Body of pancreas (tissue), 4 donors: ENCODE measurements at places on chromosomes 4 and X. TPM values are rescaled to one million over a fixed set of nuclear protein-coding genes. Genes with fewer than 3 reads are reported as not detected.

Gene MAP9
- 7.9 TPM for total RNA-seq

DNA sequence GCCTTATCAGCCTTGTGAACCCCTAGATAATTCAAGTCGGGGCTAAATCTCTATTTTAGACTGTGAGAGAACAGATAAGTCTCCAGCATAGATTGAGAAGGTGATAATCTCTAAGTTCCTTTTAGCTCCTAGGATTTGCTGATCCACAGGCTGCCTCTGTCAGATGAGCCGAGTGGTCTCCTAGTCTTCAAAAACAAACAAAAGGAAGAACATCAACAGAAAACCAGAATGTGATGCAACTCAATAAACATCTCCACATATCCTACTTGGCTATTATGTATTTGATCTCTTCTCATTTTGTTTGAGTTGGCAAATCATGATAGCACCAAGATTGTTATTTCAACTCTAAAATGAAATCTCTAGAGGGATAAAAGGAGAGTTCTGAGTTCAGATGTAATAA lies 88.4 kb upstream of the SLC7A11 start:
- no peak for DNase-seq

GRCh38 chr4:80138551-80139538 lies 58.5 kb upstream of the PRDM8 start:
- DNase-seq: no peak

GRCh38 chr4:139934057-139934707 lies 219.8 kb downstream of the MAML3 start:
- no peak for DNase-seq

- DNase-seq: no peak
Observed at GRCh38 chr4:92455329-92455839, 151.6 kb downstream of the GRID2 start.

DNA sequence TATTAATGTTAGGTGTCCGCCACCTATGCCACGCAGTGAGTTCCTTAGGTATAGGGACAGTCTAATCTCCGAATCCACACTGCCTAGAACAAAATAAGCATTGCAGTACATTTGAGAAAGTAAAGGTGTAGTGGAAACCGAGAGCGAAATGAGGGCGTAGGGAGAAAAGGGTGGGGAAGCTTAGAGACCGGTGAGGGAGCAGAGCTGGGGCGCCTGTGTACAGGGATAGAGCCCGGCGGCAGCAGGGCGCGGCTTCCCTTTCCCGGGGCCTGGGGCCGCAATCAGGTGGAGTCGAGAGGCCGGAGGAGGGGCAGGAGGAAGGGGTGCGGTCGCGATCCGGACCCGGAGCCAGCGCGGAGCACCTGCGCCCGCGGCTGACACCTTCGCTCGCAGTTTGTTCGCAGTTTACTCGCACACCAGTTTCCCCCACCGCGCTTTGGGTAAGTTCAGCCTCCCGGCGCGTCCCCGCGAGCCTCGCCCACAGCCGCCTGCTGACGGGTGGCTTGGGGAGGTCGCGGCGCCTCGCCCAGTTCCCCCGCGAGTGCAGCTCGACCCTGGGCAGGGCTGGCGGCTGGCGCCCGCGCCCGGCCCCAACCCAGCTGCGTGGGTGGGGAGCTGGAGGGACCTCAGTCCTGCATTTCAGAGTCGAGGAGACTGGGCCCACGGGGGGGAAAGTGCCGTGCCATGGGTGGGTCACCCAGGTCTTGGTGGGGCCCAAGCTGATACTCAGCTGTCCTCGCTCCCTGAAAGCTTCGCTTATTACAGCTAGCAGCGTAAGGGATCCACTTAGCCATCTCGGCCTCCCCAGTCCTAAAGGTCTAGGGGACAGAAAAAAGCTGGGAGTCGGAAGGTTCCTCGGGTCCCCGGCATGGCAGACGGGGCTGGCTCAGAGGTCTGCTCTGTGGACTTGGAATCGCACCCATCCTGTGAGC lies at the start of gene ANXA3:
TSS of gene ANXA3 (plus strand) at position 351 of the 932 bp plus-strand sequence. CDS start 2,704 bp downstream, outside the sequence.
- peak; percentile 61 for DNase-seq

DNA sequence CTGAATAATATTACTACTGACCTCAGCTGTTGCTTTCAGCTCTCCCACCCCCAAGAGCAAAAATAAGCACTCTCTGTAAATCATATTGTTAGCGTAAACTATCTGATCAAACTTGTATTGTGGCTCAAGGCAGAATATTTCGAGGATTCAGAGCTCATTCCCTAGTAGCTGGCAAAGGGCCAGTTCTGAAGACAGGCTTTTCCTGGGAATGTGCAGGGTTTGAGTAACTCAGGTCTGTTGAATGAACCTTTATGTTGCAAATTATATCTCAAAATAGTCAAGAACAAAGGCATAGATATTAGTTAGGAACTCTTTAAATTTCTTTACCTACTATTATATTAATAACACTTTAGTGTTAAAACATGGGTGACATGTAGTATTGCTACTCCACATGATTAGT lies 454.9 kb downstream of the CCSER1 start:
- no peak for DNase-seq

DNA sequence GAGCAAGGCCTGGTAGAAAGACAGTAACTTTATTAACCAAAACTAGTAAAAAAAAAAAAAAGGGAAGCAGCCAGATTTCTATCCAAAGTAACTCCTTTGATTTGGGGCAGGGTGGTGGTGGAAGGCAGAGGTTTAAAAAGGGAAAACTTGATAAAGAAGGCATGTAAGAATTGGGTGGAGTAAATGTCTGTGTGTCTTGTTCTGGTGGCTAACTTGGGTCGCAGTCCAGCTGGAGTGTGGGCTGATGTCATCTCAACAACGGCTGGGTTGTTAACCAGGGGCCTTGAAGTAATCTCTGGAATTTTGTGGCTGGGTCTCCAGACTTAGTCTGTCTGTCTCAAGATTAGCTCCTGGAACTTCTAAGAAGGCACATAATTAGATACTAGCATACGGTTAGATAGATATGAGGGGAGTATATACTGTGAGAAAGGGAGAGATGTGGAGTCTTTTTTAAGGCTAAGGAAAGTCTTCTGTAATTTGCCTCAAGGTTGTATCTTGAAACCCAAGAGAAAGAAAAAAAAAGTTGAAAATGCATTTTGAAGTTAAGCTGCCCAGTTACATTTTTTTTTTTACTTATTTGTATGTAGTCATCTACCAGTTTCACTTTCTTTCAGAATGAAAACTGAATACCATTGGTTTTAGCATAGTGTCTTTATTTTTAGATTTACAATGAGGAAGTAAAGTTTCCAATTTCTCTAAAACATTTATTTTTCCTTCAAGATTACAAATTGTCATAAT lies 48.3 kb downstream of the MTHFD2L start:
- DNase-seq: no peak

DNA sequence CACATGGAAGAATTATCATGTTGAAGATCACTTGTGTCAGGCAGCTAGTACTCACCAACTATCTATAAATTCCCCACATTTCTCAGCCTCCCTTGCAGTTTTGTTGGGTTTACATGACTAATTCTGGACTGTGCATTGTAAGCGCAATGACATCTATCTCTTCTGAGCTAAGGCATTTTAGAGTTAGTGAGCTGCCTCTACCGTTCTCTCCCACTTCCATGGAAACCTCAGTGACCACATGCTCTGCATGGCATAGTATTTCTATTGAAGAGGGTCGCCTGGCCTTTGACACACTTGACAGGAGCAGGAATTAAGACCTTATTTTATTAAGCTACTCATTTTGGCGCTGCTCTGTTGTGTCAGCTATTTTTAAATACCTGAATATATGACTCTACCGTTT lies 67.5 kb upstream of the NPY2R start:
- no peak for DNase-seq

GRCh38 chr4:83010111-83010521 lies 507 bp downstream of the LIN54 start:
- no peak for DNase-seq

DNA sequence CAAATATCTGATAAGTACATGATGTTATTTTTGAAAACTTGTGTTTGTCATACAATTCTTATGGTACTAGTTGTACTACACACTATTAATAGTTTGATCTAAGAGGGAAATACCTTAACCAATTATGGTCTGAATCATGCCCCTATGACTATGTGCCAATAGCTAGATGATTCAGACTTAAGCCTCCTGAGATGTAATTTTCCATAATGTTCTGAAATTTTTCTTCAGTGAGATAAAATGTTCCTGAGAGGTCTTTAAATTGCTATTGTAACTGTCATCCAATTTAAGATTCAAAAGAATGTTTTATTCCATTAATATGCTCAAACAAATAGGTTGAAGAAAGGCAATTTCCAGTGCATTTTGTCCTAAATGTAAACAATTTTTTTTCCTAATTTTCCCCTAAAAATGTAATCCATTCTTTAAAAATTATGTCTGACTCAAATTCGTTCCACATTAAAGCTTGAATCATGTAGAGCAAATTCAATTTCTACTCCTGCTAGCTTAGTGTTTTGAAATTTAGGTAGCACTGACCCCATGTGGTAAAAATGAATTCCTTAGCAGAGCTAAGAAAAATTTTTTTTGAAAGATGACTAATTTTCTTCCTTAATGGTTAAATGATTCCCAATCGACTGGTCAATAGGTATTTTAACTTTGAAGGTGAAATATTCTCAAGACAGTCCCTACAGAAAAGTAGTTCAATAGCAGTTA lies 49.1 kb downstream of the APOOL start:
- no peak for DNase-seq
